NCI-H774 (cell line): ENCODE measurements at places on chromosomes 1 and 21.

GRCh38 chr21:39955326-39955725 lies 88.1 kb downstream of the PCP4 start:
- no peak for DNase-seq

DNA sequence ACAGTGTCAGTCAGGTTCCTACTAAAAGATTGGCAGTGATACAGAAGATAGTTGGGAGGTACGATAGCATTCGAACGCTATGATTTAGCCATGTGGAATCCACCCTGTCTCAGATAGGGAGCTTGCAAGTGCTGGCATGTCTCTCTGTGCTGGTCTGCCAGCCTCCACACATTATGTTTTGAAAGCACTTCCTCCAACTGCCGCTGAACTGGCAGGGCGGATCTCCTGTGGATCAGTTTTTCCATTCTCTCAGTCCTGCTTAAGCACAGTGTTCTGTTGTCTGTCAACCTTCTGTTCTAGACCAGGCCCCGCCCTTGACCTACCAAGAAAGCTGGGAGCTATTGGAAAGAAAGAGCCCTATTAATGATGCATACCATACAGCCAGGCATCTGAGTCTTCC lies 65.5 kb upstream of the PALMD start:
- no peak for DNase-seq

DNA sequence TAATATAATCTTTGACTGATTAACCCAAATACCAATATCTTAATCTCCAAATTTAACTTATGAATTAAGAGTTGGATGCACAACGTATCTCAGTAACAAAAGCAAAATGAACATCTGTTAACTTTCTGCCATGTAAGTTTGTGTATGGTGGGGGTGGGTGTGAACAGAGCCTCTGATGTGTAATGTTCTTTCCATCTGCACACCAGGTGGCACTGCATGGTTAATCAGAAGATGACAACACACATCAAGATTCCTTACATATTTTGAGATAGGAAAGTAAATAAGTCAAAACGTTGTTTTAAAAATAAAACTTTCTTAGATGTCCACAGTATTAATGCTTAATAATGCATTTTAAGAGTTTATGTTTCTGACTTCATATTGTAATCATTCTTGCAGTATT lies 251.9 kb downstream of the DPYD start:
- no peak for DNase-seq

DNA sequence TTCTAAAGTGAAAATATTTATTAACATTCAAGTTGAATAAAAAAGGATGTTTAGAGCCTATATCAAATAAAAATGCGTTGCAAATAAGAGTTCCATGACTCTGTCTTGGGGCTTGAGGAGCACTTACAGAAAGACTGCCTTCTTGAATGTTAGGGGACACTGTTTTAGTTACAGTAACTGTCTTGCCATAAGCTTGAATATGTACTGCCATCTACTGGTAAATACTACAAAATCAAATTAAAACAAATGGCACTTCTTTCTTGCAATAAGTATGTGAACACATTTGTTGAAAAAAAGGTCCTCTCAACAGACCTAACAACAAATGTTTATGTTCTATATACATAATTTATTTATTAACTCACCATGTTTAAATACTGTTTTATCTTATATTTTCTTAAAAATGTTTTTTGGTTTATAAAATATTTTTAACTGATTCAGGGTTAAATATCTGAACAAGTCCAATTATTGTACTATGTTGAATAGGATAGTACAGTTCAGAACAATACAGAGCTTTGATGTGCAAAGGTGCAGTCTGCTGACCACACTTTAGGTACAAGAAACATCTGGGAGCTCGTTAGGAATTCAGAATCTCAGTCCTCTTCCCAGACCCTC lies 199.5 kb downstream of the LRRIQ3 start:
- DNase-seq = peak; percentile 71

GRCh38 chr1:109814223-109814622 lies 50.5 kb upstream of the EPS8L3 start:
- DNase-seq = no peak

DNA sequence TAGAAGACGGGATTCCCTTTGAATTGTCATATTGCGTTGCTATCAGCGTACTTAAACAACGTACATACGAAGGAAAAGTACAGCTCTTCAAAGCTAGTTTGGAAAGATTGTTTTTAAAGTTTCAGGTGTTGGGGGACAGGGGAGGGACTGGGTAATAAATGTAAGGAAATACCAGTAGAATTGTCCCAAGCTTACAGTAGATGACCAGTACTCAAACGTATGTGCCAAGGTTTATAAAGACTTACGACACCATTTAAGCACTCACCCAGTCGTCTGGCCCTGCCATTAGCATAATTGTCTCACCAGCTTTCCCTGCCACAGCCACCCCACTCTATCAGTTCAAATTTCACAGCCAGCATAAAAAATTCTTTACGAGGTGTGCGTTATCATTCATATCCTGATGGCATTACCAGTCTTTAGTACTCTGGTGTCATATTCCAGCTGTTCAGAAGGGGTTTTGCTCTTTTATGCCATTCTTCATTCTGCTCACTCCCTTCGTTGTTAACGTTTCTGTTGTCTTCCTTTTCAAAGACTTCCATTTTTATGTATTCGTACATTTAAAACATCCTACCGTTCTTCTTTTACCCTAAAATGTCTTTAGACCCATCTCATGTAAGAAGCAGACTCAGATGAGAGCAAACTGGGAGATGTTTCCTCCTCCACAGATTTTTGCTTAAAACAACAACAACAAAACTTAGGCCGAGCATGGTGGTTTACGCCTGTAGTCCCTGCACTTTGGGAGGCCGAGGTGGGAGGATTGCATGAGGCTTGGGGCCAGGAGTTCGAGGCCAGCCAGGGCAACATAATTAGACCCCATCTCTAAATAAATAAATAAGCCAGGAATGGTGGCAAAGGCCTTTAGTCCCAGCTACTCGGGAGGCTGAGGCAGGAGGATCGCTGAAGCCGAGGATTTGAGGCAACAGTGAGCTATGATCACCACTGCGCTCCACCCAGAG lies 1.0 kb upstream of the HP1BP3 start:
- DNase-seq = no peak
